Activated CD4-positive, alpha-beta T cell treated with anti-CD3 and anti-CD28 coated beads for 4 hours (primary cell): ENCODE measurements at places on chromosomes 5 and 9.

GRCh38 chr5:140630292-140631035, 2.5 kb downstream of the CD14 start:
- DNase-seq: no peak

DNA sequence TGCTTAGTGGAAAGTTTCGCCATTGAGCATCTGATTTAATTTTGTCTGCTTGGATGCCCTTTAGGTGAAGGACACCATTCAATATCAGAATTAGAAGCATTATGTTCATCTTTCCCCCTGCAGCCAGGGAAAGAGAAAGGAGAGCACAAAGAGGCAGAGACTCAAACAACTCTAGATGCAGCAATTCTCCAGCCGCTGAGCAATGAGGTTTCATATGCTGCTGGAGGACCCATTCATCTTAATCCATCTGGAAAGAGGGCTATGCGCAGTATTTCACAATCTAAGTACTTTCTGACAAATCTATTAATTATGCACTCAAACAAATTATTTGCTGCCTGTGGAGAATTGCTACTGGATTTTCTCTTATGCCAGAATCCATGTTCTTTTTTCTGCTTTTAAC, 527.0 kb upstream of the TUSC1 start:
- DNase-seq: no peak

DNA sequence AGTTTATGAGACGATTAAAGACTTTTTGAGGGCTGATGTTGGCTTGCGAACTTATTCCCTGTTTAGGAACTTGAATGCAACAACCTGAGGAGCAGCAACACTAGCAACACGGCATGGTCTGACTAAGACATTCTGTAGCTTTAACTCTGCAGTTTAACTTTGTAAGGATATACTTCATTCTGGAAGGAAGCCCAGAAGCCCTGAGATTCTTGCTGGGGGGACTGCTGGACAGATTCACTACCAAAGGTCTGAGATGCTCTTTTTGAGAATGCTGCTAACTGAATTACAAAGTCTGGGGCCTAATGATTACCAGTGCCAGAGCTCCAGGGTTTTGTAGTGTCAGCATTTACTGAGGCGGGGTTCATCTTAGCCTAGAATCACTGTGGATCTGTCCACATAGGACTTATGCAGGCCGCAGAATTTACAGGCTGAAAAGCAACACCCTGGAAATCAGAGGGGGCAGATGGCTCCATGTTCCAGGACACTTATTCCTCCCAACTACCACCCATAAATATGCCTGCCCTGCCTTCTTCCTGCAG, 537.1 kb upstream of the CDH18 start:
- no peak for DNase-seq

DNA sequence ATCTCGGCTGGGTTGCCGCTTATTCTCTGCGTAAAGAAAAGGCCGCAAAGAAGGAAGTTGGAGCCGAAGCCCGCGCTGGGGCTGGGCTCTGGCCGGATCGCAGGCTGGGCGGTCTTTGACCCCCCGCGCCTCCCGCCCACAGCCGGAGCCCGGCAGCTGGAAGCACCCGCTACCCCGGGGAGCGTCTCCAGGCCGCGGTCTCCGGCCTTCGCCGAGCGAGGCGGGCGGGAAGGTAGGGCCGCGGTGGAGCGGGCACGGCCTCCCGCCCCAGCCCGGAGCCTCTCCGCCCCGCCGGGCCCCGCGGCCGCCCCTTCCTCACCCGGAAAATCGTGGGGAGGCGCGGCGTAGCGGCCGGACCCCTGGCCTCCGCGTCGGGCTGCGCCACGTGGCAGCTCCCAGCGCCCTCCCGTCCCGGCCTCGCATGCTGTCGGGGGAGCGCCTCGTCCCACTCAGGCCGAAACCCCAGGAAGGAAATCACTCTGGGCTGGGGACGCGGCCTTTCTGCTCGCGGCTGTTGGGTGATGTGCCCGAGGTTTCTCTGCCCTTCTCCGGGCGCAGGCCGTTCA, 12.0 kb downstream of the FOXD1 start:
- DNase-seq: no peak

DNA sequence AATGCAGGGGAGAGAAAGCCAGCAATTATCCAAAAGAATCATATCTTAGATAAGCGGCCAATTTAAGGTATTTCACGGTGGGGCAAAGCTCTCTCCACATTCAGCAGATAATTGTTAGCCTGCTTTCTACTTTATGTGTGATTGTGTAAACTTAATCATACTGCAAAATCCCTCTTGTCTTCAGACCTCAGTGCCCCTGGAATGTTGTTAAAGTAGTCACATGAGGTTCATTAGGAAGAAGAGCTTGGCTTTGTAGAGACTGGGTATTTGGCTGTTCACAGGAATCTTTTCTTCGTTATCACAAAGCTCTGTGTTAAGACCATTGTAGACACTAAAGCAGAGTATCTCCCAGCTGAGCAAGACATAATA, 127.0 kb downstream of the RFK start:
- DNase-seq: no peak

DNA sequence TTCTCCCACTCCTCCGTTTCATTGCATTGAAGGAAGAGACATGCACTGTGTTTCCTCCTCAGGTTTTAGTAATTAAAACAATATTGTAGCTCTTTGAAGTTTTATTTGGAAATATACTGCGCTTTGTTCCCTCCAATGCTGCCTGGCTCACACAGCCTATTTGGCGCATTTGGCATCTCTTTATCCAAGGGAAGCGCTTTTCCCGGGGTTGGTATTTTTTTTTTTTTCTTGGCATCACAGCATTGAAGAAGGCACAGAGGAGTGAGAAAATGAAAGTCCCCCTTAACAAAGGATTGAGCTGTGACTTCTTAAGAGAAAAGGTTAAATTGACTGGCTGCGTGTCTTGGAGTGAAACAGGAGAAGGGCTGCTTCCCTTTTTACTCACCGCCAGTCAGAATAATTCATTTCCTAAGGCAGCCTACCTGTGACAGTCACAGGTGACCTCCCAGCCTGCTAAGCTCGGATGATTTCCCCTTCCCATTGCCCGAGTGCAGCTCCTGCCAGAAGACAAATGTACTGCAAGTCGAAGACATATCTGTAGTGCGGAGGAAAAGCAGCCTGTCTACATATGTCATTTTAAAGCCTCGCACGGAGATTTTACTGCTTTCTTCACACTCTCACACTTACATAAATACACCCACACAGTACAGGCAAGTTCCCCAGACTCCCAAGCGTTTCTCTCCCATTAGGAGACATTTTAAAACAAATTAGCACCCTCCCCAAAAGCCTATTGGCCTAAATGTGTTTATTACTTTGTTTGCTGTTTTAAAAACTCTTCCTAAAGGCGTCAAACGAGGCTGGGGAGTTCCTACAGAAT, 665.5 kb upstream of the ZNF608 start:
- DNase-seq: no peak

DNA sequence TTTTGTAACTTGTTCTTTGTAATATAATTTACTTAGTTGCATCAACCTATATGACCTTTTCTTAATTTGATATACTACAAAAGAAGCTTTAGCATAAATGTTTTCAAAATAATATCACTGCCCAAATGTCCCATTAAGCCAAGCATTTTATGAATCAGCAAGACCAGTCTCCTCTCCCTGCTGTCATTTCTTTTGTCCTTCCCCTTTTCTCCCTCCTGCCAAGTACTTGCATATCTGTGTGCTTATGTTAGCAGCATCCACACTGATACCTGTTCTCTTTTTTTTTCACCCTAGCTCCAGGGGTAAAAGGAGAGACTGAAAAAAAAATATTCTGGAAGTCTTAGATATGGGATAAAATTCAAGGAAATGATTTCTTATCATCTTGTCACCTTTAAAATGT, 69.7 kb downstream of the ZSWIM6 start:
- DNase-seq: no peak

- no peak for DNase-seq
Observed at GRCh38 chr5:110996742-110997141, 74.8 kb upstream of the TSLP start.

GRCh38 chr9:98225015-98225442, 30.4 kb downstream of the TBC1D2 start:
- DNase-seq: no peak

GRCh38 chr9:89759572-89759971, 154.8 kb downstream of the GADD45G start:
- no peak for DNase-seq

GRCh38 chr5:59328709-59329296, 564.7 kb downstream of the PDE4D start:
- DNase-seq: no peak

- no peak for DNase-seq
Observed at GRCh38 chr5:171492781-171493180, 73.3 kb downstream of the FGF18 start.
